ENCODE measurements at places on chromosomes 1 and 21.
A peak's percentile ranks its signal among the peaks of the same experiment; 100 is the strongest.

DNA sequence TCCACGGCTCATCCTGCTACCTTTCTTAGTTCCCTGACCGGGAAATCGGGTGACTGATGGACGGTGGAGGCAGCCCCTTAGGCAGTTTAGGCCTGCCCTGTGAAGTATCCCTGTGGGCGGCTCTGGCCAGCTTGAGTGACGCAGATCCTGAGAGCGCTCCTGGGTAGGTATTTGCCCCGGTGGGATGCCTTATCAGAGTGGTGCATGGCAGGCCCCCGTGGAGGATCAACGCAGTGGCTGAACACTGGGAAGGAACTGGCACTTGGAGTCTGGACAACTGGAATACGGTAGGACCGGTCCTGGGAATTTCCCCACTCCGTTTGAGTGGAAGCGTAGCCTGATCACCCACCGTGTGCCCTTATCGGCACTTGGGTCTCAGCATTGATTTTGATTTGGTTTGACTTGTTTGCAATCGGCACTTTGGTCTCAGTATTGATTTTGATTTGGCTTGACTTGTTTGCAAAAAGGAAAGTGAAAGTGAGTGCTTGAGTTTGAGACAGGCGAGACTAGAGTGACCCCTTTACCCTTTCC lies 15.2 kb downstream of the PLA2G2F start:
- no peak for DNase-seq

DNA sequence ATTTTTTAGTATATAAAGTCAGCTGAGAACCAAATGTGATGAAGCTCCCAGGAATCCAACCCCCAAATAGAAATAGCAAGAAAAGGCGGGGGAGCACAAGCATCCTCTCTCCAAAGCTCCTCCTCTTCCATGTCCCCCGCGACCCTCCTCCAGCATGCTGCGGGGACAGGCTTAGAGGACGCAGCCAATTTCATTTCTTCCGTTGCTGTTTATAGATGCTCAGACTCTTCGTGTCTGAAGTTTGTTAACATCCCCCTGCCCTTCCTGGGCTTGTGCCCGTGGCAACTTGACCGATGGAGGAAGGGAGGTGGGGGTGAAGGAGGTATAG lies 754 bp upstream of the NPPA start:
- no peak for DNase-seq

GRCh38 chr1:7614576-7615074 lies 156.5 kb upstream of the VAMP3 start:
- DNase-seq: no peak

GRCh38 chr1:86061551-86061990 lies 95.0 kb downstream of the COL24A1 start:
- DNase-seq: no peak

DNA sequence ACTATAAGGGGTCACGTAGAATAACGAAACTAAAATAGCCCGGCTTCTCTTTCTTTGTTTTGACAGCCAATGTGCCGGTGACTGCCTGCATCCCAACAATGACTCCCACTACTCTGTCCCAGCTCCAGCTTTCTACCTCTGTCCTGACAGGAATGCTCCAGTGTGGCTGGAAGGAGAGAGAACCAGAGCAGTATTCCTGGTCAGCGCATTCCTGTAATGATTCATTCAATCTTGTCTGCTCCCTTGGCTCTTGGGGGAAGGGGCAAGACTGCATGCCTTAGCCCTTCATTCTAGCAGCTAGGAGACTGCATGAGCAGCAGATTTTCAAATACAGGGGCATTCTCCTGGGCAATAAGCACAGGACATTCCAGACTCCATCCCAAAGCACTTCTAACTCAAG lies 132.1 kb upstream of the PRMT6 start:
- no peak for DNase-seq

GRCh38 chr1:214454569-214455396 lies 96.6 kb downstream of the PTPN14 start:
- DNase-seq: no peak

DNA sequence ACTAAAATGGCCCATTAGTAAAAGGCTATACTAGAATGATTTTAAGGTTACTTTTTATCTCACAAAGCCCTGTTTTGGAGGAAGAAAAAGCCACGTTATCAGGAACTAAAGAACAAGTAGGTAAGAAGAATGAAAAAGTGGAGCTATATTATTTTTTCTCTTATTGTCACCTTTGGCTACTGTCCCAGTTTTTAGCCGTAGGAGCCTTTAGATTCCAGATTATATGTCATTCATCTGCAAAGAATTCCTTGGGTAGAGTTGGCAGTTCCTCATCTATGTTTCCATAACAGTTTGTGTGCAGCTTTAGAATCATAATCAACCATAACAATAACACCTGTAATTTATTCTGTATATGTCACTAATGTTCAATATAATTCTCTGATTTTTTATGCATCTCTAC lies 83.8 kb downstream of the TPR start:
- no peak for DNase-seq

- DNase-seq: no peak
Measured at GRCh38 chr1:175462301-175463017, 269.9 kb upstream of the KIAA0040 start.

- no peak for DNase-seq
Measured at GRCh38 chr1:46421739-46422138, 27.6 kb downstream of the FAAH start.

DNA sequence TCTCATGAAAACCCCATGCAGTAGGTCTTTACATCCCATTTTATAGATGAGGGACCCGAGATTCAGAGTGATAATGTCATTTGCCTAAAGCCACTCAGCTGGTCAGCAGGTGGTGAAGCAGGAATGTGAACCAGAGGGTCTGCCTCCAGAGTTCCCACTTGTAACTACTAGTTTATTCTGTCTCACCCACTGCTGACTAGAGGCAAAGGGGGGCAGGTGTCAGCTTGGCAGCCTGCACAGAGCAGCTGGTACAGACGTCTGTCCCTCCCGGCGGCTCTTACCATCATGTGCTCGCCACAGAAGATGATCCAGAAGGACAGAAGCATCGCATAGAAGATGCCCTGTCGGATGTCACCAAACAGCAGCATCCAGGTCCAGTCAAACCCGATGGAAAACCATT lies 82.4 kb downstream of the WLS start:
- no peak for DNase-seq

- no peak for DNase-seq
Measured at GRCh38 chr1:222382171-222382570, 165.7 kb downstream of the HHIPL2 start.

DNA sequence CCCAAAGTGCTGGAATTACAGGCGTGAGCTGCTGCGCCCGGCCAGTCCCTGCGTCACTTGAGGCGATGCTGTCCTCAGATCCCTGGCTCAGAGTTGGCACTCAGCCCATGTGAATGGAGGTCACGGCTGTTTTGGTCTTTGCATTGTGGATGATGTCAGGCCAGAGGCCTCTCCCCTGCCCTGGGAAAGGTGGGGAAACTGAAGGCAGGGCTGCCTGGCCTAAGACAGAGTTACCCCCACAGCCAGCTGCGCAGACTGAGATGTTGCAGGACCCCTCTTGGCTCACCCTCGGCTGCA lies 821 bp downstream of the MASP2 start:
- DNase-seq: no peak

- no peak for DNase-seq
Measured at GRCh38 chr21:29382030-29382654, 83.4 kb downstream of the BACH1 start.

DNA sequence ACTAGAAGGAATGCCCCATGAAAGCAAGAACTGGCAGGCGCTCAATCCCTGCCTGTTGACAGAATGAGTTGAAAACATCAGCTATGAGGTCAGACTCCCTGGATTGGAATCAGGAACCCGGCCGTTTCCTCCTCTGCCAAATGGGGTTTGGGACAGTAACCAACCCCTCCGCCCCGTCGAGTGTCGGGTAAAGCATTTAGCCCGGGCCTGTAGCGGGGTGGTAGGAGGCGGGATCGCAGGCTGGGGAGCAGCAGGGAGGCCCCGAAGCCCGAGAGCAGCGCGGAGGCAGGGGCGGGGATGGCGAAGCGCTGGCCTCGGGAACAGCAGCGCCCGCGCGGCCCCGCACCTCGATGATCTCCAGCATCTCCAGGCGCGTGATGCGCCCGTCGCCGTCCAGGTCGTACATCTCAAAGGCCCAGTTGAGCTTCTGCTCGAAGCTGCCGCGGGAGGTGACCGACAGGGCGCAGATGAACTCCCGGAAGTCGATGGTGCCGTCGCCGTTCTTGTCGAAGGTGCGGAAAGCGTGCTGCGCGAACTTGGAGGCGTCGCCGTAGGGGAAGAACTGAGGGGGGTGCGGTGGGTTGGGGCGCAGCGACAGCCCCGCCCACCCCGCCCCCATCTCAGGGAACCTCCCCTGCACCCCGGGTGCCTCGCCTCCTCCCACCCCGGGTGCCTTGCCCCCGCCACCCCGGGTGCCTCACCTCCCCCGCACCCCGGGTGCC lies 7.5 kb downstream of the HPCAL4 start:
- DNase-seq: peak; percentile 41

DNA sequence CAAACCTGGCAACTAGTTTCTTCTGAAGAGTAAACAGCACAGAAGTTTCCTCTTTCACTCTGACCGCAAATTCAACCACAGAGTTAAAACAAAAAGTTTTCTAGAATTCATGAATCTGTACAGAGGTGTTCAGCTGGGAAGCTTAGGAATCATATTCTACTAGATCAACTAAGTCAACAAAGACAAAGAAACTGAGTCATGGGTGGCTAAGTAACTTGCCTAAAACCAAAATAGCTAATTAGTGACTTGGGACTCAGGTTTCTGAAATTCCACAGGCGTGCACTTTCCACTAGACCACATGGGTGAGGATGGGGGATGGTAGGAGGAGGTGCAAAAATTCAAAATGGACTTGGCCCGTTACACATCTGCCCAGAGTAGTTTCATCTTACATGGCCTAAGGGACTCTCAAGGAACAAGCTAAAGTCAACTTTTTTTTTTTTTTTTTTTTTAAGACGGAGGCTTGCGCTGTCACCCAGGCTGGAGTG lies 25.8 kb downstream of the PTPN14 start:
- no peak for DNase-seq

DNA sequence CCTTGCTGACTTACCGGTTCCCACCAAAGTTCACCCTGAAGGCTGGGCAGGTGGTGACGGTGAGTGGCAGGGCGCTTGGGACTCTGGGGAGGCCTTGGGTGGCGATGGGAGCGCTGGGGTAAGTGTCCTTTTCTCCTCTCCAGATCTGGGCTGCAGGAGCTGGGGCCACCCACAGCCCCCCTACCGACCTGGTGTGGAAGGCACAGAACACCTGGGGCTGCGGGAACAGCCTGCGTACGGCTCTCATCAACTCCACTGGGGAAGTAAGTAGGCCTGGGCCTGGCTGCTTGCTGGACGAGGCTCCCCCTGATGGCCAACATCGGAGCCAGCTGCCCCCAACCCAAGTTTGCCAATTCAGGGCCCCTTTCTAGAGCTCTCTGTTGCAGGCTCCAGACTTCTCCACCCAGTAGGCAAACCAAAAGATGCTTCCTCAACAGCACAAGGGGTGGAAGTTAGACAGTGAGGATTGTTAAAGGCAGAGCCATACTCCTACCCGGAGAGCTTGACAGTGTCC lies 16.4 kb upstream of the SEMA4A start:
- no peak for DNase-seq

DNA sequence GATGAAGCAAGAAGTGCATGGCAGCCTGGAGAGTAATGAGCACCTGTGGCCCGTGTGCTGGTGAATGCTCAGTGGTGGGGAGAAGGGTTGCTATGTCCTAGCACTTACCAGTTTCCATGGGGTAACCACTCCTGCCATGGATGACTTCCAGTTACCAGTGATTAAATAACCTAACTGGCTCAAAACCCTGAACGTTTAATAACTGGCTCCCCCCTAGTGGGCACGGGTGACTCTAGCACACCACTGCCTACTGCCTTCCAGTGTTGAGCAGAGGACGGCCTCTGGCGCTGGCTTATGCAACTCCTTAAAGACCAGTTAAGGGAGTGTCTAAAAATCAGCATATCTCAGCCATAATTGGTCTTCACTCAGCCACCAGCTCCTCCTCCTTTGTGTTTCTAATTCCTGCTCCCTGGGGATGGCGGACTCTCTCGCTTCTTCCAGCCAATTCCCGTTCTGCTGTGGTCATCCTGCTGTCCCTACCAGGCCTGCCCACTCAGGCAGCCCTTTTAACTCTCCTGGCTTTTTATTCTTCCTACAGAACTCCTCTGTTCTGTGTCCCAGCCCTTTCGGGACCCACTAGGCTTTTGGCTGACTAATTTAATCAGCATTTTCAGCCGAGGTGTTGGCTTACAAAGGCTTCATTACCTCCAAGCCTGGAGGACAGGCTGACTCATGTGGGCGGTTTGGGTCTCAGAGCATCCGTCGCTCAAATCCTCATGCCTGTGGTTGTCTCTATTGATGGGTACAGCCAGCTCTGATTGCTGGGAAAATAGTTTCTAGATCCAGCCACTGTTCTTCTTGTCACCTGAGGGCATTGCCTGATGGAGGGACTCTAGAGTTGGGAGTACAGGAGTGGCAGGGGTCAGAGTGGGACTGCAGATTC lies 332.4 kb downstream of the CAMTA1 start:
- DNase-seq: no peak

DNA sequence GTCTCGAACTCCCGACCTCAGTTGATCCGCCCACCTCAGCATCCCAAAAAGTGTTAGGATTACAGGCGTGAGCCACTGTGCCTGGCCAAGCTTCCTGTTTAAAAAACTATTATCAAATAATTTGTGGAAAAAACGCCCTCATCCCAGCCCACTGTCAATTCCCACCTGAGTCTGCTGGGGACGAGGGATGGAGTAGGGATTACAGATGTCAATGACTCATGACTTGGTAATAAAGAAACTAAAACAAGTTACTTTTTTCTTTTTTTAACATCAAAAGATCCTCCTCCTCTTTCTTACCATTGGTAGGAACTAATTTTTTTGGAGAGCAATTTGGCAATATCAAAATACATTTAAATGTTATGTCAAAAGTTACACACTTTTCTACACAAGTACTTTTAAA lies 9.7 kb downstream of the CNN3 start:
- DNase-seq: no peak

DNA sequence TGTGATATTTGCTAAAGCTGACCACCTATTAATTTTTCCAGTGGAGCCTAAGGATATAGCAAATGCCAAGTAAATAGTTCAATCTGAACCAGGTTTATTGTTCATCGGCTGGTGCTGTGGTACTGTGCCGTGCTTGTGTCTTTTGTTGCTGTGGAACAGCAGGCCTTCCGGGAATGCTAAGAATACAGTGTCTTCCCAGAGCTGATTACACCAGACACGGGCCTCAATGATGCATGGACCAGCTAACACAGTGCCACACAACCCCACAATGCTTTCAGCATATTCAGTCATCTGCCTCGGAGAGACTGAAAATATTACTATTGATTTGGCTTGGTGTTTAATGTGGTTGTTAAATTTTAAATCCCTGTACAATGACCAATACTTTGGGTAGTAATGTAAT lies 415.4 kb downstream of the PTBP2 start:
- no peak for DNase-seq

DNA sequence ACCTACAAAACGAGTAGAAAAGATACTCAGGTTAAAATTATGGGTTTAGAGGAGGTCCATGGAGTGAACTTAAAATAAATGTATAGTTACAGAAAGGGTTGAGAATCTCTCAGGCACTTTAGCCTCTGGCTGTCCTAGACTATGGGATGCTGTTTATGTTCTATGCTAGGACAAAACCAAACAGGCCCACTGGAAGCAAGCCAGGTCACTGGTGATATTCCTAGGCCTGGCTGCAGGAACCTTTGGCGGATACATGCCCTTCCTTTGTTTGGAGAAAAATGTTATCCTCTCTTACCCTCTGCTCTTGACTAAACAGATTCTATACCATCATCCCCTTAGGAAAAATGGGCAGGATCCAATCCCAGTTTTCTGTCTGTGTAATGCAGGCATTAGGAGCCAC lies 90.7 kb upstream of the DUSP10 start:
- DNase-seq: no peak

GRCh38 chr1:147762233-147763024 lies 2.0 kb upstream of the GJA5 start:
- no peak for DNase-seq

GRCh38 chr1:242132121-242132817 lies 133.4 kb upstream of the MAP1LC3C start:
- DNase-seq: no peak
